ENCODE measurements at places on chromosomes 3 and 15. TPM values are rescaled to one million over a fixed set of nuclear protein-coding genes. Genes with fewer than 3 reads are reported as not detected.

DNA sequence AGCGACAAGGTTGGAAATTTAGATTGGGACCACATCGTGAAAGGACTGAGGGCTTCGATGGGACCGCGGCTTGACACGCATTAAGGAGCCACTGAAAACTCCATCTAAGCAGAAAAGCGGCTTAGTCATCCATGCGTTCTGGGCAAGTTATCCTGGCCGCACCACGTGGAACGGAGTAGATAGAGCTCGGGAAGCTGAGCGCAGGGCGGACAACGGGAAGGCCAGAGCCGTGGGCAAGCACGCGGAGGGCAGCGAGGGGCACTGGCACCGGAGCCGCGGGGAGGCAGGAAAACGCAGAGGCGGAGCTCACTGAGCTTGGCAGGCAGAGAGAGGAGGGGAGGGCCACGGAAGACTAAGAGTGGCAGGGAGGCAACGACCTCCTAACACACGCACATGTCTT is 61.3 kb upstream of the VGLL4 start:
- DNase-seq = no peak

GRCh38 chr3:198065897-198066296 is 105.9 kb downstream of the LMLN start:
- DNase-seq = no peak

The ACAN gene
- total RNA-seq = not detected

The CAMK1 gene
- total RNA-seq = 6.6 TPM
